ENCODE measurements at places on chromosomes 1 and 21. TPM values are rescaled to one million over a fixed set of nuclear protein-coding genes. Genes with fewer than 3 reads are reported as not detected.

Gene OR2T2
- total RNA-seq = not detected

DNA sequence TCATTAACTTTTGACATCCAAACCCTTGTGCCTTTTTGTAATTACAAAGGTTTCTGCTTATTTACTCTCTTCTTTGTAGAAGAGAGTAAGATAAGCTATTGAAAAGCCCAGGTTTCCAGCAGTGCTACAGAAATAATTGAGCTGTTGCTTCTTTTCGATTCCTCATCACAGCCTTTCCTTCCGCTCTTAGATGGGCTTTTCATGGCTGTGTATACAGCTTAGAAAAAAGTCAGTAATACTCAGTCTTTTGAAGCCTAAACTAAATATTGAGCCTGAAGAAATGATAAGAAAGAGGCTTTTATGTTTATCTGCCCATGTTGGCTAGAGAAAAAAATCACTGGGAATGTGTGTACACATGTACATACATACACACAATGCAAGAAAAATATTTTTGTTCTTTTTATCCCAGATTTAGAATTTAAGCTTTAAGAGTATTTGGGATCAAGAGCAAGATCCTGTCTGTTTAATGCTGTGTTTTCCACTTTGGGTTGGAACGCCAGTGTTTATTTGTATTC, 172.4 kb downstream of the VPS13D start:
- DNase-seq = no peak

- DNase-seq = no peak
These were observed 1.7 kb downstream of the CEP170 start for GRCh38 chr1:243253211-243253925.

GRCh38 chr1:10594595-10595223, 120.0 kb downstream of the PEX14 start:
- no peak for DNase-seq

- no peak for DNase-seq
These were observed 6.2 kb downstream of the ZRANB2 start for GRCh38 chr1:71074681-71075080.

DNA sequence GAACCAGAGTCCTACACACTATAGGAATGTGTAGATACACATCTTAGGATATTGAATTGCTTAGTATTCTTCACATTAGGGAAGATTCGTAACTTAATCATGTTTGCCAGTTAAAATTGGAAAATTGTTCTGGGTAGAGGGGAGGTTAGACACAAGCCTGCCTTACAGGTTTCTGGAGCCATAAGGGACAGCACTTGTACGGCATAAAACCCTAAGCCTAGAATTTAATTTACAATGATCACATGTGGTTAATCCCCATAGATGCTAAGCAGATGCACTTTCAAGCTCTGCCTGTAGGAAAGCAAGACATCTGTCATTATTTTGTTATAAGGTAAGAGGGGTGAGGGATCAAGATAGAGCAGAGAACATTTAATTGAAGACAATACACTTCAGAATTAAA, 820.7 kb downstream of the NCAM2 start:
- no peak for DNase-seq

Gene SPATA21
- total RNA-seq = not detected

DNA sequence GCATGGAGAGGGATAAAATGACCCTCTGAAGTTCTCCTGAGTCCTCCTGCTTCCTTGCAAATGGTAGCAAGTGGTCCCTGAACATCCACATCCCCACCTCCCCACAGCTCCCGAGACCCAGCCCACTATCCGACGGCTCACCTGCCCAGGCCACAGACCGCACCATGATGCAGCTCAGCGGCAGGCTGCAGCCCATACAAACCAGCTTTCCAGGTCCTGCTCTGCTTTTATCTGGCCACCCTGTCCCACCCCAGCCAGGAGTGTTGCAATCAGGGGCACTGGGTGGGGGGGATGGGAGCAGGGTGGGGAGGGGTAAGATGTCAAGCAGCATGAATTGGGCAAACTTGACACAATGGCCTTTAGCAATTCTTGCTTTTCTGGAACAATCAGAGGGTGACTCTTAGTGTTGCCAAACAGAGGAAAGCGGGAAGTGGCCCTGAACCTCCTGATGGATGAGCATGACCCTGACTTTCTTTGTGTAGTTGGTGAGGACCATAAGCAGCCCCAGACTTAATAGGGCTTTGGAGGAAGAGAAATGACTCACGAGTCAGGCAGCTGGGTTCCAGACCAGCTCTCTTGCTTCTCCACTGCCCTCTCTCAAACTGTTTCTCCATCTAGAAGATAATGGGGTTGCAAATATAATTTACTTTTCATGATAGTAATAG, at the start of gene CHIT1:
TSS of gene CHIT1 (minus strand) at position 203 of the 665 bp plus-strand sequence. CDS start at position 166, 37 bp downstream.
- DNase-seq = no peak

DNA sequence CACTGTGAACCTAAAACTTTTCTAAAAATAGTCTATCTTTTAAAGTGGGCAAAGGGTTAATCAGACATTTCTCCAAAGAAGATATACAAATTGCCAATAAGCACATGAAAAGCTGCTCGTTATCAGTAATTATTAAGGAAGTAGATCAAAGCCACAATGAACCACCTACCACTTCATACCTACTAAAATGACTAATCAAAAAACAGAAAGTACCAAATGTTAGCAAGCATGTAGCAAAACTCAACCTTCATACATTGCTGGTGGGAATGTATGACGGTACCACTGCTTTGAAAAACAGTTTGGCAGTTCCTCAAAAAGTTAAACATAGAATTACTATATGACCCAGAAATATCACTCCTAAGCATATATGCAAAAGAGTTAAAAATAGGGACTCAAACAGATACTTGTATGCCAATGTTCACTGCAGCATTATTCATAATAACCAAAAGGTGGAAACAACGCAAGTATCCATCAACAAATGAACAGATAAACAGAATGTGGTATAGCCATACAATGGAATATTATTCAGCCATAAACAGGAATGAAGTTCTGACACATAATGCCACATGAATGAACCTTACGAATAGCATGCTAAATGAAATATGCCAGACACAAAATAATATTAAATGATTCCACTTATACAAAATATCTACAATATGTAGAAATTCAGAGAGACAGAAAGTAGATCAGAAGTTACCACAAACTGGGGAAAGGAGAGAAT, 21.1 kb downstream of the CDC42BPA start:
- no peak for DNase-seq

DNA sequence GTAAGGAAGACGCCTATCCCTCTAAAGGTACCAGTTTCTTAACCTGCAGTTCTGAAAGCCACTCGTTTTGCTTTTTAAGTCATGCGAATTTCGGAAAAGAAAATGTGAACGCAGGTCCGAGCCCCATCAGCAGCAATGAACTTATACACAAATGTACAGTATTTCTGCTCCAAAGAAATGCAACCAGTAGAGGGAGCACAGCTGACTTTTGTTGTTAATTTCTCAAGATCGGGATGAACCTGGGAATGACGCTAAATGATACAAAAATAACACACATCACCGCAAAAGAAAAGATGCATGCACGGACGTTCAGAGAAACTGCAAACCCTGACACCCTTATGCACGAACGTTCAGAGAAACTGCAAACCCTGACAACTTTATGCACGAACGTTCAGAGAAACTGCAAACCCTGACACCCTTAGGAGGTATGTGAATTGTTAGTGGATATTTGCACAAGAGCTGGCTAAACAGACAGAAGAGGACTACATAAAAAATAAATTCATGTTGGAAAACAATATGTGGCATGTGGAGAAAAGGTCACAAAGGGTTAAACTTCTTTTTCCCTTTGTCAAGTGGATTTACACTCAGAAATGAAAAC, 3.5 kb upstream of the TIAM1 start:
- no peak for DNase-seq

DNA sequence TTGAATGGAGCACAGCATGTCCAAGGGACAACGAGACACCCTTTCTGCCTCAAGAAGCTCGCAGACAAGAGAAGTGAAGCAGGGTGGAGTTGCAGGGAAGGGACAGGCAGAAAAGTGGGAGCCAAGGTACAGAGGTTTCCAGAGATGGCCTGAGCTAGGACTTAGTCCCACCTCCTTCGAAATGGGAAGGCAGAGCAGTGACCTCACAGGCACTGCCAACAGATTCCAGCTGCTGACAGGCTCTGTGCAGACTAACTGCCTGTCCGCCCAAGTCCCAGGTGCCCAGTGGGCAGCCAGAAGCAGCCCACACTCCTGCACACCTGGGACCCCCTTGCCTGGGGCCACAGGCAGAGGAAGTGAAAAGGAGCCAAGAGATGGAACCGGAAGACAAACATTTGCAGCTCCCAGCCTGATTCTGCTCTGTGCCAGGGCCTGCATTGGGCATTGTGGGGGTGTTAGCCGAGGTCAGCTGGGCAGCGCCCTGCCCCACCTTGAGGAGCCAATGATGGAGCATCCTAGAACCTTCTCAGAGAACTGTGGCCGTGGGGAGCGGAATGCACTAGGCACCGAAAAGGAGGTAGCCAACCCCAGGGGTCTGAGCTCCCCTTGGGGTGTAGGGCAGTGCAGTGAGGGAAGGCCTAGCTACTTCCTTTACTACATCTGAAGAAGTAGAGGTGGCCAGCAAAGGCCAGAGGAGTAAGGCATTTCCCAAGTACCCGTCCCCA, 27.5 kb upstream of the RSPO1 start:
- peak; percentile 66 for DNase-seq

Gene OR10J1
- not detected for total RNA-seq

Gene MPZL1
- total RNA-seq = 146 TPM

GRCh38 chr1:34511802-34512201, 243.0 kb upstream of the GJB5 start:
- DNase-seq = no peak

Gene CLCA4
- total RNA-seq = not detected

GRCh38 chr1:32399843-32400242, 5.6 kb upstream of the BSDC1 start:
- no peak for DNase-seq

DNA sequence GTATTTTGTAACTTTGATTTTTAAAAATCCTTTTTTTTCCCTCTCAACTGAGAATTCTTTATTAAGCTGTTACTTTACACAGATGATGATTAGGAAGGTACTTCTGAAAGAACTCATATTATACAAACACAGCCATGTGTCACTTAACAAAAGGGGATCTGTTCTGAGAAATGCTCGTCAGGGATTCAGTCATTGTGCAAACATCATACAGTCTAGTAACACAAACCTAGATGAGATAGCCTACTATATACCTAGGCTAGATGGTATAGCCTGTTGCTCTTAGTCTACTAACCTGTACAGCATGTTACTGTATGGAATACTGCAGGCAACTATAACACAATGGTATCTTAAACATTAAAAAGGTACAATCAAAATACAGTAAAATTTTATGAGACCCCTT, 24.9 kb downstream of the AHCTF1 start:
- DNase-seq = no peak

Gene KCND3
- total RNA-seq = 24.6 TPM

Gene KLF17
- total RNA-seq = 0.24 TPM

DNA sequence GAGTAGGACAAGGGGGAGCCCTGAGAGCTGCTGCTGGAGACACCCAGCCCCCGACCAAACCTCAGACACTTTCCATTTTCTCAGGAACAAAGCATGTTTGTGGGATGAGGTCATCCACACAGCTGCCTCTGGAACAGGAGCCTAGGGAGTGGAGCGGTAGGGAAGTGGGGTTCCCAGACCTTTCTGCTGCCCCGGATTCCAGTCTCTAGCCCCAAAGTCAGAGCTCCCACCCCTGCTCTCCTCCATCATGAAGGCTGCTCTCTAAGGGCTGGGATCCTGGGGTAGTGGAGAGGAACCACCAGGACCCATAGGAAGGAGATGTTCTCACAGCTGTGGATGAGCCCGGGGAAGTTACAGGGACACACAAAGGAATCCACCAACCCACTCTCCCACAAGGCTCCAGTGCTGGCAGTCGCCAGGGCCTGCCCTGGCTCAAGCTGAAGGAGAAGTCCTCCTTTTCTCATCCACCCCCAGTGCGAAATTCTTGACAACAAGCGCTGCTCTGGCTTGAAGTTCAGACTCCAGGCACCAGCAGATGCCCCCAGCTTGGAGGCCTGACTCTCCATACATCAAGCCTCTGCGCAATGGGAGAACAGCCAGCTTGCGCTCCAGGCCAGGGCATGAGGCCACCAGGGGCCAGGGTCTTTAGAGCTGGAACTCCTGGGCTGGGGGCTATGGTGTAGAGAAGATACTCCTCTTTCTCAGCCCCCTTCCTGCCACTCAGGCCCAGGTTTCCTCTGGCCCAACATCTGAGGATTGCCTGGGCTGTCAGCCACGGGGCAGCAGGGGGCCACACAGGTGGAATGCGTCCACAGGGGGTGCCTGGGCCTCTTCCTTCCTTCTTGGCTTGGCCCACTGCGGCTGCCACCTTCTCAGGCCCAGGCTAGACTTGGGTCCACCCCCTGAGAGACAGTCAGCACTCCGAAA, 4.5 kb downstream of the FHL3 start:
- peak; percentile 84 for DNase-seq

- no peak for DNase-seq
These were observed 531 bp downstream of the SNIP1 start for GRCh38 chr1:37553598-37553926.

DNA sequence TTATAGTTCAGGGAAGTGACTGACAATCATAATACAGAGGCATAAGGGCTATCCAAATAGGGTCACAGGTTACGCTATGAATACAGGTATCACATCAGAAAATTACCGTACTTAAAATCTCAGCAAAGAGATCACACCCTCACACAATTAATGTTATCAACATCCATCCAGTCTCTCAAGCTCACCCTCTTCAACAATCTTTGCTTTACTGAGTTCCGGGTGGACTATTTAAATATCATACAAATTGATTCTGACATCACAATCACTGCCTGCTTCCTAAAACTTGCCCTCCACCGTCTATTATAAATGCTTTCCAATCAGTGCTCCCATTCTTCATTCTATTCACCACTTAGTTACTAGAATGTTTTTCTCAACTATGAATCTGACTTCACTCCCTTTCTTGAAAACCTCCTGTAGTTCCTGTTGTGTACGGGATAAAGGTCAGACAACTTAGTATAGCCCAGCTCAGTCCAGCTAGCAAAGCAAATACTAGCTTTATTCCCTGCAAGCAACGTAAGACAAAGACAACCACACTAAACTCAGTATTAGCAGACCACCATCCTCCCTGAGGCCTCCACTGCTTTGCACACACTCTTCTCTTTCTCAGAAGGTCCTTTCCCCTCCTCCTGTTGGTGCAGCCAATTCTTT, 398.7 kb downstream of the SMYD3 start:
- DNase-seq = no peak

DNA sequence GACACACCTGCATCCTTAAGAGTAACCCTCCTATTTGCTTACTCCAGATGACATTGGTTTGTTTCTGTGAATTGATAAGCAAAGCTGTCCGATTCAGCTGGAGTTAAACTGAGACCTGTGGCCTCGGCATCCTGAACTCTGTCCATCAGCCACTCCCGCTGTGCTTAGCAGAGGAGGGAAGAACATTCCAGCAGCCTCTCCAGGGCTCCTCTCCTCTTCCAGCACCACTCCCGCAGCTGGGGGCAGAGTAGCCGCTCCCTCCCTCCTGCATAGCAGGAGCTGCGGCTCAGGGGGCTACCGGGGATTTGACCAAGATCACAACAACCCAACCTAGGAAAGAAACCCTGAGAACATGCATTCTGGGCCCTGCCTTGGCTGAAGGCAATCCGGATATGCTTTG, 8.8 kb downstream of the LRRC38 start:
- DNase-seq = no peak

- no peak for DNase-seq
These were observed 24.3 kb upstream of the PLEKHG5 start for GRCh38 chr1:6515771-6516170.

- peak; percentile 59 for DNase-seq
These were observed 30.3 kb downstream of the SMIM12 start for GRCh38 chr1:34829250-34829649.

Measured in posterior vena cava (tissue), 2 donors.